Stimulated activated CD8-positive, alpha-beta memory T cell treated with anti-CD3 and anti-CD28 coated beads, Interleukin-15, amount 100 ng/mL, for 24 hours (primary cell): ENCODE measurements at places on chromosomes 11 and 22.
A peak's percentile ranks its signal among the peaks of the same experiment; 100 is the strongest.

DNA sequence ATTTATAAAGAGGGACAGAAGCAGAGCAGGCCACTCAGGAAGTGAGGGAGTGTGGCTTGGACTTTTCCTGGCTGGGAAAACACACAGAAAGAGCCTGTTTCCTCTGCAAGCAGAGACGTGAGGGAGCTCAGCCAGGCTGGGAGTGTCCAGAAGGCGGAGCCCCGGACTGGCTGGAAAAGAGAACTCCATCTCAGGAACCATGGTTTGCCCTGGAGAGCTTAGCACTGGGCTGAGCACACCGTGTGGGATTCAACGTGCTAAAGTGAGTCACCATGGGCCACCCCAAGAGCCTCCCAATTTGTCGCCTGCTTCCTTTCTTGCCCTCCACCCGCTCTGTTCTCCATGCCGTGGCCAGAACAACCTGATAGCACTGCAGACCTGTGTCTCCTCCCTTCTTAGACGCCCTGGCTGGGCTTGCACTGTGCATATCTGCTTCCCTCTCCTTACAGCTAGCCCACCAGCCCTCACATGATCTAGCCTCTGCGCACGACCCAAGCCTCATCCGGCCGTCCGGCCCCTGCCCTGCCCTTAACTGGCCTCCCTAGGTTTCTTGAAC, 51.8 kb downstream of the GALNT18 start:
- no peak for DNase-seq

DNA sequence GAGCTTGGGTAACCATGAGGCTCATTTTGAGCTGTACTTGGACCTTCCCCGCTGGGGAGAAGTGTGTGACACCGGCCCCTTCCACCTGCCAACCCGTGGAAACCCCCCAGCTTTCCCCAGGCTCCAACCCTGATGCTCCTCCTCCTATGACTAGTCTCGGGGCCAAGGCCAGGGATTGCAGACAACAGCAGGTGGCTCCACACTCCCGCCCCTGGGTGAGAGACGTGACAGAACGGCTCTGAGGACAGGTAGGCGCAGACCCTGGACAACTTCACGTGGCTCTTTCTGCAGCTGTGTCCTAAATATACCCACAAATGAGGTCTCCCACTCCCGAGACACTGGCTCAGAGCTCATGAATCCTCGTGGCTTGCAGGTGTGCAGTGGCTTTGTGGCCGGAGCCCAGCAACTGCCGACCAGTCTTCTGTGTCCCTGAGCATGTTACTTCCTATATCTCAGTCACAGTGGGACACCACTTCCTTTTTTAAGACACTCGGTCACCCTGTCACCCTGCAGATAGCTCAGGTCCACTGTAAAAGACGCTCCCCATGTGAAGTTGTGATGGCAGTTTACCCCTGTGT, 55.2 kb downstream of the NECTIN1 start:
- no peak for DNase-seq

DNA sequence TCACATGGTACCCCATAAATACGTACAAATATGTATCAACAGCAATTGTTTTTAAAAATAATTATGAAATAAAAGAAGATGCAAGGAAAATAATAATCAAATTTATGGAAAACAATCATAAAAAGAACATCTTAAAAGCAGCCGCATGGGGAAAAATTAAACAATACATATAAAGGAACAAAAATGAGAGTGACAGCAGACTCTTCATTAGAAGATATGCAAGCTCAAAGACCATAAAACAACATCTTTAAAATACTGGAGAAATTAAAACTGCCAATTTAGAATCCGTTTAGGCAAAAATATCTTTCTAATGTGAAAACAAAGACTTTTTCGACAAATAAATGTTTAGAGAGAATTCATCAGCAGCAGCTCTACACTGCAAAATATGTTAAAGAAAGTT, 190.6 kb upstream of the C11orf58 start:
- no peak for DNase-seq

DNA sequence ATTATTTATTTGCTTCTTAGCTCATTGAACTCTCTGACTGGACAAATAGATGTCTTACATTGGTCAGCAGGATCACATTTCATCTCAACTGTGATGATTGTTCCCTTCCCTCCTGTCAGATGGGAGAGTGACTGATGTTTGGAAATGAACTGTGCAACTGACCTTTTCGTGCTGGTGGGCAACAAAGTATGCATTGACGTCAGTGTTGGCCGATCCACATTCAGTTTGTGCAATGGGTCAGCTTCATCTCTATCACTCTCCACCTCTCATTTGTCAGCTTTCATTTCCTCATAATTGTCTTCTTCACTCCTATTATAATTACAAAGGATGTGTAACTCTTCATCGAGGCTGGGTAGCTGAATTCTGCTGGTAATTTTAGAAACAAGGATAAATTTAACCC, 71.3 kb downstream of the PPP2R1B start:
- DNase-seq: no peak

DNA sequence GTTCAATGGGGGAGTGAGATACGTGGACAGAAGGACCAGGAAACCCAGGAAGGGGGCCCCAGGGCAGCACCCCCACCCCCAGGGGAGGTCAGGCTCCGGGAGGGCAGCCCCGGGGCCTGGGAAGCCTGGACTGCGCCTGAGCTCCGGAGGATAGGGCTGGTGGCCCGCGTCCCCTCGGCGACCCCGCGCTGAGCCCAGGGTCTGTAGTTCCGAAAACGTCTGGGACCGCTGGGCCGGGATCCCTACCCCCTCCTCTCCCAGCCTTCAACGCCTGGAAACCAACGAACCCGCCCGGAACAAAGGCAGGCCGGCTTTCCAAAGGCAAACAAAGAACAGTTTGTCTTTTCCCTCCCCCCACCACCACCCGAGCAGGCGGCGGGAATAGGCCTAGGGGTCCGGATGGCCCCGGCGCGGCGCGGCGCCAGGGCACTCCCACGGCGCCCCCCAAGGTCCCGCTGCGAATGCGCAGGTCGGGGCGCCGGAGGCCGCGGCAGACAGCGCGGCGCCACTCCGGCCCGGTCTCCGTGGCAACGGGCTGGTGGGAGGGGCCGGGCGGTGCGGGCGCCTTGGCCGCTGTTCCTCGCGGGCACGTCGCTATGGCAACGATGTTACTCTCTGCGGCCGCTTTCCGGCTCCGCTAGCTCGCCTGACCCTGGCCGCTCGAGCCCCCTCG, 58.5 kb downstream of the IGLL1 start:
- DNase-seq: peak; percentile 50

- no peak for DNase-seq
Observed at GRCh38 chr11:27421819-27422494, 50.6 kb downstream of the LGR4 start.

DNA sequence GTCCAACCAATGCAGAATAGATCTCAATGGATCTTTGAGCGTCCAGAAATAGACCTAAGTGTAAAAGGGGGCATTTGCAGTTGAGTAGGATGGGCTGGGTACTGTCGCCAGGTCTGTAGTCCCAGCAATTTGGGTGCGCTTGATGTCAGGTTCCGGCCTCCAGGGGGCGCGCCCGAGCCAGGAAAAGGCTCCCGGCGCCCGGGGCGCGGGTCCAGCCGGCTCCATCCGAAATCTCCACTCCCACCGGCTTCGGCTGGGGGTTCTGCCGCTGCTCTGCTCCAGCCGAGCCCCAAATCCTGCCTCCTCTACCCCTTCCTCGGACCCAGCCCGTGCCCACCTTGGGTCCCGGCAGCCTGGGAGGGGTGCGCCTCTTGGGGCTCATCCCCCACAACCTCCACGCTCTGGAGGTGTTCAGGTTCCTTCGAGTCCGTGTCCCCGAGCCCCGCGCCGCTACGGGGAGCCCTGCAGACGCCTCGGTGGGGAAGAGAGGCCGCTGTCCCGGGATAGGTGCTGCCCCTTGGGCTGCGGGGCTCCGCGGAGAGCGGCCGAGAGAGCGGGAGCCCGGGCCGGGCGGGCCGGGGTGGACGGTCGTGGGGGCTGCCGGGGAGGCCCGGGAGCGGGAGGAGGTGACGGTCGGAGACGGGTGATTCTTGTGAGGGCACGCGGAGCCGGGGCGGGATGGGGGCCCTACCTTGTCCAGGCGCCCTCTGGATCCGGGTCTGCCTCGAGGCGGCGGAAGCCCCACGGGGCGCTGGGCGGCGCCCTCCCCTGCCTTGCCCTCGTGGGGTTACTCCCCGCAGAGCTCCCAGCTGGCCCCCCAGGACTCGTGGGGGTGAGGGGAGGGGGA, 13.0 kb upstream of the CYB5R3 start:
- peak; percentile 73 for DNase-seq

DNA sequence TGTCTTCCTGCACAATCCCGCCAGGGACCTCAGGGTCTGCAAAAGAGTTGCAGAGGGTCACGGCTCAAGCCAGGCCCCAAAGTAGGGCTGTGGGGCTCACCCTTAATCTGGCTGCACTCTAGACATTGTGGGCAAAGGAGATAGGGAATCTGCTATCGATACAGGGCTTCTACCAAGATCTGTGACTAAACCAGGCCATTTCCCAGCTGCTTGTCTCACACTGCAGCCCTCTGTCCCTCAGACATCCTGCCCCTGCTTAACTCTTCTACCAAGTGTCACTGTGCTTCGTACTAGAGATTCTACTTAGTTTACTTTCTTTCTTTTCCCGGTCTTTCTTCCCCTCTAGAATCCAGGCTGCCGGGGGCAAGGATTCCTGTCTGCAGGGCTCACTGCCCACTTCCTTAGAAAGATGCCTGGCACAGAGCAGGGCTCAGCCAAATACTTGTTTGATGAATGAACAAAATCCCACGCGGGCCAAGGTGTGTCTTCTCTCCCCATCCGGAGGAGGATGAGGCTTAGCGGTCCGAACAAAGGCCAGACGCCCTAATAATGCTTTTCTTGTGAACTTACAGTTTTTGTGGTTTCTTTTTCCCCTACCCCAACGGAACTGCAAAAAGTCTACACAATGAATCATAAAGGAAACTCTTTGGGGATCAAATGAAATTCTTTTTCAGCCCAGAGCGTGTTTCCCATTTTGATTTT, 61.3 kb upstream of the ANO1 start:
- DNase-seq: no peak

GRCh38 chr11:5368502-5369043, 15.0 kb upstream of the OR51M1 start:
- no peak for DNase-seq

DNA sequence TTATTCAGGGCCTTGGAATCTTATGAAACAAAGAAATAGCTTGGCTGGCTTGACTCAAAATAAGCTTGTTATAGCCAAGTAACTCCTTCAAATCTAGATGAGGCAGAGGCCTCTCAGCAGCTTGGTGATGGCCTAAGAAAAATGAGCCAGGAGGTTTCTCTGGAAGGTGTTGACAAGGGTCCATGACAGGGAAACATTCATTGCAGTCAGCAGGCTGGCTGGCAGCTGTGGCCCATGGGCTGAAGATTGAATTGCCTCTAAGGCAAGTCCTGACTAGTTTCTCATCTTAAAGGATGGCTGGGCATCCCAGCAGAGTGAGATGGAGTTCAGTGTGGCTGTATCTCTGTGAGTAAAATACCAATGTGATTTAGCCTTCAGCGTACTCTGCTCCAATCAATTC, 441.0 kb downstream of the NELL1 start:
- DNase-seq: no peak

- DNase-seq: no peak
Observed at GRCh38 chr11:19599681-19600080, 113.0 kb upstream of the NAV2 start.

GRCh38 chr22:48581796-48582469, 1245.7 kb downstream of the BRD1 start:
- no peak for DNase-seq

DNA sequence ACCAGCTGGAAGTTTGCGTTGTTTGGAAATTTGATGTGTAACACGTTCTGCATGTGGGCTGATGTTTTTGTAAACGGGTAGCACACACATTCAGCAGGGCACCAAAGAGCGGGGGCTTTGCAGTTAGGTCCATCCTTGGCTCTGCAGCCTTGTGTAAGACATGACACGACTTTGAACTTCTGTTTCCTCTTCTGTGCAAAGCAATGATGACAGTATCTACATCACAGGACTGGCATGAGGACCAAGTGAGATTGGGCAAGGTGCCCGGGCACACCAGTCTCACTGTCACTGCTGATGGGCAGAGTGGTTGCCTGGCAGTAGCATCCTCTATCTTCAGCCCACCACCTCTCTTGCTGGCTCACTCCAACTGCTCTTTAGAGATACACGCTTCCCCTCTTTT, 3.3 kb downstream of the TCN2 start:
- no peak for DNase-seq

GRCh38 chr11:28671274-28671673, 563.1 kb downstream of the METTL15 start:
- no peak for DNase-seq

- DNase-seq: no peak
Observed at GRCh38 chr22:24419475-24419850, 7.9 kb upstream of the ADORA2A start.

GRCh38 chr11:126594921-126595367, 239.5 kb downstream of the ST3GAL4 start:
- DNase-seq: no peak

DNA sequence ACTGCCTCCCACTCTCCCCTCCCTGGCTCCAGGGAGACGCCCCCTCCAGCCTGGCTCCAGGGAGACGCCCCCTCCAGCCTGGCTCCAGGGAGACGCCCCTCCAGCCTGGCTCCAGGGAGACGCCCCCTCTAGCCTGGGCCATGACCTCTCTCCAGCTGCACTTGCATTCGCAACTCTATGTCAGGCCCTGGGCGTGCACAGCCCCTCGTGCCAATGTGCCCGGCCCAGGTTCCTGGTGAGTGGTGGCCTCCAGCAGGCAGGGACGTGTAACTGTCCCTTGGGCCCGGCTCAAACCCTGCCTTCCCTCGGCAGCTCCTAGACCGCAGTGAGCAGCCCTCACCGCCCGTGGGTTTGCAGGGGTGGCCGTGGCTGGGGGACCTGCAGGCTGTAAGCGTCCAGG, 6.9 kb downstream of the MUC6 start:
- DNase-seq: no peak

DNA sequence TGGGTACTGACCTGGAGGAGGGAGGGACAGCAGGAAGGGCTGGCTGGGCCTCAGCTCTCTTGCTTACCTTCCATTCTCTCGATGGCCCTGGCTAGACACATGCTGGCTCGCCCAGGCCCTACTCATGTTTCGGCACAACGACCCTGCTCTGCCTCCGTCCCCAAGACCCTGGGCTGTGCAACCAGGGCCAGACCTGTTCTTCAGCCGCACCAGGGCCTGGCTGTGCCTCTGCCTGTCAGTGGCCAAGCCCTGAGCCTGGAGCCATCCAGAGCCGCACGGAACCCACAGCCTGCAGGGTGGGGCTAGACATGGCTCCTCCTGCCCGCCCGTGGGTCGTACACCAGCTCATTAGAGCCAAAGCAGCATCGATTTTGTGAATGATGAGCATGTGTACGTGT, 47.5 kb downstream of the RTN4R start:
- no peak for DNase-seq

- no peak for DNase-seq
Observed at GRCh38 chr22:45318558-45319323, 9.0 kb downstream of the FAM118A start.

- no peak for DNase-seq
Observed at GRCh38 chr11:6617315-6617781, 1.9 kb downstream of the TPP1 start.

GRCh38 chr11:43071338-43071737, 240.5 kb upstream of the API5 start:
- DNase-seq: no peak
